CD4-positive, alpha-beta T cell treated with Interleukin-17A for 4 hours (primary cell): ENCODE measurements at places on chromosomes 2 and 18.

DNA sequence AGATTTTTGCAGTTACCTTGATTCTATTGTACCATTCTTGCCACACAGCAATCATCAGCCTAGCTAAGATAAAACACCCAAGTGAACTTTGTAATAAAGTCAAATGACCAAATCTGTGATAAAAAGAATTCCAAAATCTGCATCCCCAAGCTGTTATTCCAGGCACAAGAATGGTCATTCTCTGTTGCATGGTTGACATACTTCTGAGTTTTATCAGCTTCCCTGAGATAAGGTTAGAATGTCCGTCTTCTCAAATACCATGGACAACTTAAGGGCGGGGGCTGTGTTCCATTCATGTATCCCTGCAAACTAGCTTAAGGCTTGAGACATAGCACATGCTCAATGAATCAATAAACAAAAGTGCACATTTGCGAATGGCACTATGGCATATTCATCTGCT is 8.1 kb upstream of the BMP10 start:
- no peak for DNase-seq

- DNase-seq: no peak
These were observed 191.9 kb upstream of the CTAGE1 start for GRCh38 chr18:22609642-22610041.

DNA sequence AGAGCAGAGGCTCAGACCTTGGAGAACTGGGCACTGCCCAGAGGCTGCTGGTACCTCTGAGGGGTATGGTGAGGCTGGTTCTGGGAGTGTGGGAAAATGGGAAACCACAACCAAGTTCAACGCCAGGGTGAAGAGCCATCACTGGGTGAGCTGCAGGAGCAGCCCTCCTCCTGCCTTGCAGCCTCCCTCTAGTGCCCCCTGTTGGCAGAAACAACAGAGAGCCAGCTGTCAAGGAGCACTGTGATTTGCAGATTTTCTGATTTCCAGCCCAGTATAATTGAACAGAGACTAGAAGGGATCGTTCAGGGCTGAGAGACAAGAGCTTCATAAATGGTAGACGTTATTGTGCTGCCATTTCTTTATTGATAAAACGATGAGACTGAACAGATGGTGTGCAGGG is 50.5 kb downstream of the MAPK4 start:
- DNase-seq: no peak

DNA sequence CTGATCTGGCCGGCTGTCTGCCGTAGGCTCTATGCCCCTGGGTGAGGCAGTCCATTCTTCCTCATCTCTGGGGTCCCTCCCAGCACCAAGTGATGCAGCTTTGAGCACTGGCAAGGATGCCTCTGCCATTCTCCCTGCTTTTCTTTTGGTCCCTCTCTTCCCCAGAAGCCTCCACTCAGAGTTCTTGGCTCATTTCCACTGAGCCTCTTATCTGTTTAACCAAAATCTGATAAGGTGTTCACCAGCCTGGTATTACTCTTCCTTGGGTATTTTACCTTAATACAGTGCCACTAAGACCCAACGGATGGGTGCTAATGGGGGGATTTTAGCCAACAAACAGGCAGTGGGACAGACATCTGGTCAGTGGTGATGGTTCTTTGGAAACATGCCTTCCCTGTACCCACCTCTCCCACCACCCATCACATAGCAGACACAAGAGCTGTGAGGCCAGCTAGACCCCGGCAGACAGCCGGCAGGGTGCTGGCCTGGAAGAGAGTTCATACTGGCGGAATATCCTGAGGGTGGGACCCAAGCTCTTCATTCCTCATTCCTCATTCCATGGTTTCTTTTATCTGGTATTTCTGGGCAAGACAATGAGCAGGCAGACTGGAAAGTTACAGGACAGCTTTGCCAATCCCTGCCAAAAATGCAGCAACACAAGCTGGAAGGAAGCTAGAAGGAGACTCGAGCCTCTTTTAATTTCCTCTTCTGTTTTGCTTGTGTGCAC is 34.6 kb downstream of the ZBTB7C start:
- DNase-seq: no peak
